ENCODE measurements at places on chromosomes 1 and 21. TPM values are rescaled to one million over a fixed set of nuclear protein-coding genes. Genes with fewer than 3 reads are reported as not detected.

GRCh38 chr1:79811173-79811572 is 804.6 kb upstream of the ADGRL4 start:
- no peak overlapping the region for H3K4me3 ChIP-seq
- no peaks in the 10 kb centered on the region for H3K36me3 ChIP-seq
- H3K27ac ChIP-seq, result no peak overlapping the region
- no peaks in the 10 kb centered on the region for H3K27me3 ChIP-seq
- H3K4me1 ChIP-seq, result no peaks in the 10 kb centered on the region

DNA sequence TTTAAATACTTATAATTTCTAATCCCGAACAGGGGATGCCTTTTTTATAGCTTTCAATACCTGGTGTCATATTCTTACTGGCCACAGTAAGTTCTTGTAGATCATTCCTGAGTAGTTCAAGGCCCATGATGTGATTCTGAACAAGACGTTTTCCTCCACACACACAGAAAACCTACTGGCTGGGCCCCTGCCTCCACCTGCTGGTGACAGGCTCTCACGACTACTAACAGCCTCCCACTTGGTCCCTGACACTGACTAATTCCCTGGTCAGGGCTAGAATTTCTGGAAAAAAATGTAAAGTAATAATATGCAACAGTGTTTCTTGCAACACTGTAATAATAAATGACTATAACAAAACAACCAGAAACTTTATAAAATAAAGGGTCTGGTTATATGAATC is 50.4 kb upstream of the RIPK4 start:
- H3K36me3 ChIP-seq, result no peaks in the 10 kb centered on the region
- H3K4me3 ChIP-seq, result no peak overlapping the region
- H3K27ac ChIP-seq, result no peak overlapping the region
- H3K4me1 ChIP-seq, result no peaks in the 10 kb centered on the region

DNA sequence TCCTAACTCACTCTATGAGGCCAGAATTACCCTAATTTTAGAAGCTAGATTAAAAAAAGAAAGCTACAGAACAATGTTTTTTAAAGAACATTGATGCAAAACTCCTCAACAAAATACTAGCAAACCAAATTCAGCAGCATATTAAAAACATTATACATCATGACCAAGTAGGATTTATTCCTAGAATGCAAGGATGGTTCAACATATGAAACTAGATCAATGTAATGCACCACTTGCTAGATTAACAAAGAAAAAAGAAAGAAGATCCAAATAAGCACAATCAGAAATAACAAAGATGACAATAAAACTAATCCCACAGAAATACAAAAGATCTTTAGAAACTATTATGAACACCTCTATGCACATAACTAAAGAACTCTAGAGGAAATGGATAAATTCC is 13.3 kb upstream of the PPT1 start:
- H3K4me1 ChIP-seq, result no peaks in the 10 kb centered on the region
- H3K36me3 ChIP-seq, result no peaks in the 10 kb centered on the region
- no peak overlapping the region for H3K4me3 ChIP-seq
- H3K27ac ChIP-seq, result no peak overlapping the region
- no peaks in the 10 kb centered on the region for H3K27me3 ChIP-seq
- DNase-seq, result no peak

GRCh38 chr1:226664413-226665101 is 74.5 kb downstream of the ITPKB start:
- H3K27me3 ChIP-seq, result no peaks in the 10 kb centered on the region
- H3K4me3 ChIP-seq, result no peak overlapping the region
- DNase-seq, result no peak
- peaks cover 4% of the 10 kb centered on the region for H3K4me1 ChIP-seq

- no peaks in the 10 kb centered on the region for H3K36me3 ChIP-seq
- H3K27ac ChIP-seq, result no peak overlapping the region
- no peaks in the 10 kb centered on the region for H3K27me3 ChIP-seq
- no peaks in the 10 kb centered on the region for H3K4me1 ChIP-seq
Measured at GRCh38 chr1:227378181-227378580, 59.9 kb upstream of the CDC42BPA start.

- H3K27me3 ChIP-seq, result no peaks in the 10 kb centered on the region
- no peaks in the 10 kb centered on the region for H3K36me3 ChIP-seq
- no peaks in the 10 kb centered on the region for H3K4me1 ChIP-seq
- no peak for DNase-seq
- H3K27ac ChIP-seq, result no peak overlapping the region
- H3K4me3 ChIP-seq, result no peak overlapping the region
Measured at GRCh38 chr1:3251807-3252428, 182.9 kb downstream of the PRDM16 start.

GRCh38 chr1:173601588-173601987 is 1.3 kb downstream of the SLC9C2 start:
- no peak for DNase-seq
- no peak overlapping the region for H3K27ac ChIP-seq
- no peak overlapping the region for H3K4me3 ChIP-seq
- H3K36me3 ChIP-seq, result no peaks in the 10 kb centered on the region
- H3K27me3 ChIP-seq, result no peaks in the 10 kb centered on the region

The FRRS1 gene
- total RNA-seq, result 44.0 TPM

Measured in right lobe of liver (tissue), 6 donors.